D341Med (cell line): ENCODE measurements at places on chromosomes 5 and 9.

- no peak for DNase-seq
Observed at GRCh38 chr9:94076557-94076956, 7.7 kb upstream of the PTPDC1 start.

DNA sequence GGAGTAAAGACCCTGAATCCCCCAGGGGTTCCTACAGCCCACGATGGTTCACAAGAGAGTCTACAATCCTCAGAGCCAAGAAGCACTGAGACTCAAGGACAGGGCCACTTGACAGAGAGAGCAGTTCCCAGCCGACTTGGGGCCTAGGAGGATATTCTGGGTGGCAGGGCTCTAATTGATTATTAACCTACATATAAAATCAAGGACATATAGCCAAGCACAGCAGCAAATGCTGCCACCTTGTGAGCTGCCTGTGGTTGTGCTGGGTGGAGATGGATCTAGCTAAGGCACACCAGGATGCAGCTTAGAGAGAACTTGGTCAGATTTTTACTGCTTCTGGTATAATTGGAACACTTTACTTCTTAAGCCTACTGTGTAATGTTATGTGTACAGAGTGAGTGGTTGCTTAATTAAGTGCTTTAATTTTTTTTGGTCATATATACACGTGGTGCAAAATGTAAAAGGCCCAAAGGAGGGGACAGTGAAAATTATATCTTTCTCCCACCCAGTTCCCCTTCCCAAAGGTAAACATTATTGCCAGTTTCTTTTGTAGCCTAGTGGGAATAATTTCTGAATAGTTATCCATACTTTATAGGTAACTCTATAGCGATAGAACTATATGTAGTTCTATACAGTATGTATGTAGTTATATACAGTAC is 78.8 kb downstream of the F2RL2 start:
- DNase-seq, result peak; percentile 73

DNA sequence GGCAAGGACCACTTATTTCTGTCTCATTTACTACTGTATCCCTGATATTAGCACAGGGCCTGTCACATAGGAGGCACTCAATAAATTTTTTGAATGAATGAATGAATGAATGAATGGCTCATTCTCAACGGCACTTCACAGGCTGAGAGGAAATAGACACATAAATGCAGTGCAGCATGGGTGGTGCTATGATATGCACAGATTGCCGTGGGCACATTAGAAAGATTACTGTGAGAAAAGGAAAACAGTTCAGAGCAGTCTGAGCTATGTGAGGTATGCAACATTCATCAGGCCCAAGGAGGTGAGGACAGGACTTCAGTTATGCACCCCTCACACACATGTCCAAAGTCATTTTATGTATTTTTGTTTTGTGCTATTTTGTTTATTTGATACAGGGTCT is 6.4 kb upstream of the NOL6 start:
- no peak for DNase-seq

GRCh38 chr9:72661401-72662135 is 140.2 kb downstream of the TMC1 start:
- no peak for DNase-seq

- DNase-seq, result no peak
Observed at GRCh38 chr5:35098214-35098613, 50.5 kb upstream of the AGXT2 start.

GRCh38 chr5:109347252-109347888 is 62.4 kb downstream of the PJA2 start:
- DNase-seq, result peak; percentile 51

GRCh38 chr9:89444274-89444673 is 53.6 kb downstream of the SEMA4D start:
- DNase-seq, result no peak

DNA sequence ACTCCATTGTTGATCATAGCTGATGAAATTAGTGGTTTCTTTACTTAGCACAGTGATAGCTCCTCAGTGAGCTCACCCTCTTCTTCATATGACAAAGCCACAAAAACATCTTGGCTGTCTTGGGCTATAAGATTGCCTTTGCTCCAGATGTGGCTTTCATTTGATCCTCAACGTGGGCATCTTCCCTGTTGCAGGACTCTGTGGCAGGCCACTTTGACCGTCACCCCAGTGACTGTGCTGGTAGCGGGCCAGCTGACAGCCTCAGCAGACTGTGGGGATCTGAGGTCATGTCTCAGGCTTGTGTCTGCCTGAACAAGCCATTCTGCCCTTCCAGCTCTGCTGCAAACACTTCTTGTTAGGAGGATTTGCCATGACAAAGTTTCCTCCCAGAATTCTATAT is 422.2 kb downstream of the NR2F1-AS1 start:
- DNase-seq, result no peak

DNA sequence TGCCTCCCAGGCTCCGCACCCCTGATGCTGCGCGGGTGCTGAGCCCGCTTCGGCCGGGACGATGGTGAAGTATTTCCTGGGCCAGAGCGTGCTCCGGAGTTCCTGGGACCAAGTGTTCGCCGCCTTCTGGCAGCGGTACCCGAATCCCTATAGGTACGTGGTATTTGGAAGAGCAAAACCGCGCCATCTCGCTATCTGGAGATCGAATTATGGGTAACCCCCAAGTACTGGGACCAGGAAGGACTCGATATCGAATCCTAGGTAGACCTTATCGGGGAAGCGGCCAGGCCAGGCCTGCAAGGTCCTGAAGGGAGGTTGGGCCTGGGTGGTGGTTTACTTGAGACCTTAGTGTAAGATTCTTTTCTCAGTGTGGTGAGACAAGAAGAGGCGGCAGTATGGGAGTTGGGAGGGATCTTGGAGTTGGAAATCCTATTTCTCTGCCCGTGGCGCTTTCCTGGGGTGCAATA is 359 bp downstream of the PRELID1 start:
- DNase-seq, result no peak

GRCh38 chr9:106417685-106418084 is 445.3 kb upstream of the ZNF462 start:
- no peak for DNase-seq

- DNase-seq, result no peak
Observed at GRCh38 chr5:61654876-61655275, 322.8 kb downstream of the ZSWIM6 start.

DNA sequence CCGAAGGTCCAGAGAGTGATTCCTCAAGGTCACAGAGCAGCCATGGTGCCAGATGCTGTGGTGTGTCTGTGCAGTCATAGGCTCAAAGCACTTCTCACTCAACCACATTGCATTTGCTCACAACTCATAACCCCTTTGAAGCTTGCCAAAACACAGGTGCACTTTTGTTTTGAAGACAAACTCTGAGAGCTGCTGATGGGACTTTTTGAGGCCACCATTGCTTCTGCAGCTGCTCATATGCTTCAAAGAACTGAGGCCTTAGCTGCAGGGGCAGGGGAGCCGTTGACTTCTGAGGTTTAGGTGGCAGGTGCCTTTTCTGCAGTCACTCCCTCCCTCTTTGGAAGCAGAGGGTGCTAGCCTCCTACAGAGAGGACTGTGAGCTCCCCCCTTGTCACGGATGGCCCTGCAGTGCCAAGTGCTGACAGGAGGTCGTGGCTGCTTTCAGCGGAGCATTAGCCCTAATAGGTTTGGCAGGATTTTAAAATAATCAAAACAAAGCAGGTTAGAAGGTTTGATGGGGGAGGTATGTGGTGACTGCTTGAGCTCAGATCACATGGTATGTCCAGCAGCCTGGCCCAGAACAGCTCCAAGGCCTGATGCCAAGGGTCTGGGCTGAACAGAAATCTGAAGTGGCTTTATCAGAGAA is 232.1 kb downstream of the MAN2A1 start:
- DNase-seq, result peak; percentile 50

GRCh38 chr9:81621785-81622259 is 67.5 kb downstream of the TLE1 start:
- DNase-seq, result no peak
